ENCODE measurements at places on chromosomes 11 and 22.

- DNase-seq = no peak
These were observed 684.8 kb downstream of the BRD1 start for GRCh38 chr22:49142891-49143290.

GRCh38 chr22:32414191-32414590 lies 2.1 kb upstream of the RTCB start:
- DNase-seq = no peak

GRCh38 chr11:2770096-2770751 lies 70.4 kb upstream of the KCNQ1OT1 start:
- no peak for DNase-seq

GRCh38 chr11:70187771-70188170 lies 15.3 kb upstream of the FADD start:
- DNase-seq = no peak

GRCh38 chr11:71425860-71426259 lies 22.3 kb downstream of the DHCR7 start:
- no peak for DNase-seq

- DNase-seq = no peak
These were observed 466.3 kb upstream of the ARHGAP42 start for GRCh38 chr11:100220801-100221200.

GRCh38 chr11:130650456-130651030 lies 202.1 kb downstream of the ADAMTS15 start:
- DNase-seq = no peak

DNA sequence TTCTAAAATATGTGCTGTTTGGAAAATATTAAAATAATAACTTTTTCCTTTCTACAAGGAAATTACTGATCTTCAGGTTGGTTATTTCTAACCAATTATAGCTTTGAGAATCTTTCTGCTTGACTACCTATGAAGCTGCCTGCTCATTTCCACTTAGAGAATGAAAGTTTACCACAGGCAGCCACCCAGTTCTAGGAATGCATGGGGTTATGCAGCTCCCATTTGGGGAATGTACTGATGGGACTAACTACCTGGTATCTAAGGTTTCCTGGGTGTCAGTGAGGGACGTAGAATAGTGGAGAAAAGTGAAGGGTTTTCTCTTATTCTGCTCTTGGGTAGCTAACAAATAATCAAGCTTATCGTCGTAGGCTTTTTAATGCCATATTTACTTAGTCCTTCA lies 73.4 kb downstream of the DEUP1 start:
- no peak for DNase-seq

DNA sequence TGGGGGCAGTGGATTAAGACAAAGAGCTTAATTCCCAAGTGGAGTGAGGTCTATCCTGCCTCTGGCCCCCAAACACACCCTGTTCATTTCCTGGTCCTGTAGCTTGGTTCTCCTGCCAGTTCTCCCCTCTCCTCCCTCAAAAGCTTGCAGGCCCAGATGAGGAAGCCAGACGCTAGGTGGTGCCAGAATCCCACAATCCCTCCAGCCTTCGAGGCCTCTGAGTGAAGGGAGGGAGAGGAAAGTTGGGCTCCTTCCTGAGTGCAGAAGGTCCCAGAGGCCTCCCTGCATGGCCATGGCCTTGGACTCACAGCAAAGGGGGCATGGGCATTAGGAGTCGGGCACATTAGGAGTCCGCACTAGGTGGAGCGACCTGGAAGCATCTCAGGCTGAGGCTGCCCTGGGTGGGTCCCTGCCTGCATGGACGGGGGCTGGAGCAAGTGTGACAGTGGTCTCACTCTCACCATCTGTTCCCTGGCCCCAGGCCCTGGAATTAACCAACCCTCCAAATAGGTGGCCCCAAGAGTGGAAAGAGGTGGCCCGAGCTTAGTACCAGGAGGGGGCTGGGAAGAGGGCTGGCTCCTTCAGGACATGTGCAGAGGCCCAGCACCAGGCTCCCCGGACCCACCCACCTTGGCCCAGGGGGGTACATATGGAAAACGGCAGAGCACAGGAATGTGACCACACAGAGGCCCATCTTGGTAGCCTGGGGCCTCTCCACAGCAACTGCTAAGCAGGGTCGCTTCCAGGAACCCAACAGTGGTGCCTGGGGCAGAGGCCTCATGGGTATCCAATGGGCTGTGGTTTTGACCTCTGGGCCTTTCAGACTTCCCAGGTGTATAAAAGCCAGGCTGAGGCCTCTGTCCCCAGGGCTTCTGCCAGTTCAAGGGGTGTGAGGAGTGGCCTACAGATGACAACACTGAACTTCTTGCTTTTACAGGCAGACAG lies 5.2 kb downstream of the FXYD2 start:
- DNase-seq = no peak

DNA sequence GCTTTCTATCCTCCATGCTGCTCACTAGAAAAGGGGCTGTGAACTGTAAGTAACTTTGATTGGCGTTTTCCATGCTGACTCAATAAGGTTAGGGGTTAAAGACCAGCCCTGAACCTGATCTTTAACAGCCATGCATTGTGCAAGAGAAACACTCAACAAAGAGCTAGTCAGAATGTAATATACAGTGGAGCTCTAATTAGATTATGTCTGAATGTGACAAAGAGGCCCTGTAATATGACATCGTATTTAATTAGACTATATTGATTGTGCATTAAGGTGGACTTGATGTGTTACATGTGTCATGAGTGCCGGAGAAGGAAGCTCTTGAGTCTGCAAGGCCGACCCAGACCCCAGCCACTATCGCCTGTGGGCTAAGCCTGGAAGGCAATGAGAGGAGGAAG lies 70.5 kb downstream of the PKNOX2 start:
- DNase-seq = no peak

DNA sequence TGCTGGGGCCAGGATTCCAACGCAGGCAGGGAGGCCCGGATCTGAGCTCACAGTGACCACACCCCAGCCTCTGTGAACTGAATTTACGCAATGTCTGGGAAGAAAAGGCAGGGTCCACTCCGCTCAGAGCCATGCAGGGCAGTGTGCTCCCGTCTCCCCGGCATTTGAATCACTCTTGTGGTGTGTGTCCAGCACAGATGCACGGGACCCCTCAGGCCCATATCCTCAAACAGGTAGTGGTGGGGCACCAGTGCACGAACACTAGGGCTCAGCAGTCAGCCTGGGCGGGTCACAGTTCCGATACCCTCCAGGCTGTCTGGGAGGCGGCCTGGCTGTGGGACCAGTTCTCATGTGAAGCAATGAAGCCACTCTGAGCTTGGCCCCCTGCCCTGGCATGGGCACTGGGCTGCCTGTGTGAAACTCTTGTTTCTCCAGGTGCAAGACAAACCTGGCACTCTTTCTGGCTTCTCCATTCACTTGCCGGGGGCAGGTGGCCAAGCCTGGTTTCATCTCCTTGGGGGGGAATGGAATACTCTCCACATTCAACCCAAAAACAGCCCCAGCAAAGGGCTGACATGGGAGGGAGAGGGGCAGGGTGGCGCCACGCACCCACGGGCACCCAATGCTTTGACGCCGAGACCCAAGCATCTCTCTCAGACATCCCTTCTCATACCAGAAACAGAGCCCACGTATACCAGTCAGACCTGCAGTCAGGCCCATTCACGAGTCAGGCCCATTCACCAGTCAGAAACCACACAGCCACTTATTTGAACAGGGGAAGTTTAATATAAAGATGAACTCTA lies 14.3 kb downstream of the DHCR7 start:
- no peak for DNase-seq

DNA sequence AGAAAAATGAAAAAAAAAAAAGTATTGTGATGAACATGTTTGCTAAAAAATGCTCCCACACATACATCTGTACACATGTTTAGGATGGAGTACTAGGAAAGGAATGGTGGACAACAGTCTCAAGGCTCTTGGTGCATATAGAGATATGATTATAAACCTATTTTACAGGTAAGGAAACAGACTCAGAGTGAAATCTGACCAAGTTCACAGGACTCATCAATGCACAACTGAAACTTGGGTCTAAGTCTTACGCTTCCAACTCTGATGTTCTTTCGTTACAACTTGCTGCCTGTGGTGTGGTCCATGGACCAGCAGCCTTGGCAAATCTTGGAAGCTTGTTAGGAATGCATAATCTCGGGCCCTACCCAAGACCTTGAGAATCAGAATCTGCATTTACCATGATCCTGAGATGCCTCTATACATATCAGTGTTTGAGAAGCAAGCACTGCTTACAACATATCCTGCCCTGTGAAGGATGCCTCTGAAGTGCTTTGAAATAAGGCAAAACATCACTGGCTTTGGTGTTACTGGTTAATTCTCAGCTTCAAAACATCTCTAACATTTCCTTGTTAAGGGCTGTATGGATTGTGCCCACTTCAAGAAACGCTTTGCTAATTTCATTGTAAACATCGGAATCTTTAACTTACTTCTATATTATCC lies 39.9 kb upstream of the NUP160 start:
- no peak for DNase-seq

- no peak for DNase-seq
These were observed 95.5 kb downstream of the PGR start for GRCh38 chr11:101034076-101034475.

DNA sequence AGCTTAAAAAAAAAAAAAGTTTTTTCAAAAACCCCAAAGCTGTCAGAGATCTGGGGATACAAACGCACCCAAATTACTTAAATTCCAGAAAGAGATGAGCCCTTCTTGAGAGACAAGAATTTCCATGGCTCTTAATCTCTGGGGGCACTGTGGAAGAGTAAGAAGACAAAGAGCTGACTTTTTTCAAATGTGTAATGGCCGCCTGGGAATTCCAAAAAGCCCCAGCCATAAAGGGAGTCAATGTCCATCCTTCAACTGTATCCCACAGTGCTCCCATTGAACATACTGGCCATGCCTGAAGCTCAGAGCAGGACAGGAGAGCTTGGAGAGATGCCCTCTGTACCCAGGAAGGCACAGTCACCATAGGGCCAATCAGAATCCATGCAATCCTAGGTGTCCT lies 37.4 kb upstream of the ASPHD2 start:
- no peak for DNase-seq

- no peak for DNase-seq
These were observed 724.9 kb upstream of the TENM4 start for GRCh38 chr11:80165744-80166143.

DNA sequence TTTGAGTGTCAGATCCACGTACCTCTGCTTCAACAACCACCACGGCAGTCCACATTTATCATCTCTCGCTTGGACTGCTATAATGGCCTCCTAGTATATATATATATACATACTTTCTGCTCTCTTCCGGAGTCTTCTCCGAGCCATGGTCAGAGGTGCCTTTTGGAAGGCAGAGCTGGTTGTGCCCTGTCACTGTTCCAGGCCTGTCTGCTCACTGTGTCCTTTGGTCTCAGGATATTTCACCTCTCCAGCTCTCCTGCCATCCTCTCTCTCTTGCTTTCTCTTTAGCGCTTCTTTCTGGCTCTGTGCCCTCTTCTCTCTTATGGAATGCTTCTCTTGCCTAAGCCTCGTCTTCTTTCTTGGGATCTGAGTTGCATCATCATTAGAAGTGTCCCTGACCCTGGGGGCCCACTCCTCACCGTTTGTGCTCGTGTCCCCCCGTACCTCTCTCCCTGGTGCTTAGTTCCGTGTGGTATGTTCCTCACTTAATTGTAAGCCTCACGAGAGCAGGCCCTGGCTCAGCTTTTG lies 86.1 kb upstream of the RASSF10 start:
- DNase-seq = no peak

DNA sequence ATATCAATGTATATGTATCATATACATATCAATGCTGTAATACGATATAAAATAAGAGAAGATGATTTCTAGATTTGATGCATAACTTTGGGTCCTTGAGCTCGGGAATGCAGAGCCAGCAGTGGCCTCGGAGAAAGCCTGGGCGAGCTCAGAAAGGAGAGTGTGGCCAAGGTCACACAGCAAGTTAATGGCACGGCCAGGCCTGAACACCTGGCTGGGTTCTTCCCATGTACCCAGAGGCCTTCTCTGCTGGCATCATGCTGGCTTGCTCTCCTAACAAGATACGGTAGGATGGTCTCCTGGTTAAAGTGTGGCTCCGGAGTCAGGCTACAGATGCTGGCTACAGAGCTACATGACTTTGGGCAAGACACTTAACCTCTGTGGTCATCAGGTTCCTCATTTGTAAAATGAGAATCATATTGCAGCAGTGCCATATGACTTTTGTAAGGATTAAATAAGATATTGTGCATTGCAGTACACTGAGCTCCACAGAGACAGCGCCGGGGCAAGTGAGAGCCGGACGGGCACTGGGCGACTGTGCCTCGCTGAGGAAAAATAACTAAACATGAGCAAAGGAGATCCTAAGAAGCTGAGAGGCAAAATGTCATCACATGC lies 29.9 kb downstream of the TPST2 start:
- no peak for DNase-seq

DNA sequence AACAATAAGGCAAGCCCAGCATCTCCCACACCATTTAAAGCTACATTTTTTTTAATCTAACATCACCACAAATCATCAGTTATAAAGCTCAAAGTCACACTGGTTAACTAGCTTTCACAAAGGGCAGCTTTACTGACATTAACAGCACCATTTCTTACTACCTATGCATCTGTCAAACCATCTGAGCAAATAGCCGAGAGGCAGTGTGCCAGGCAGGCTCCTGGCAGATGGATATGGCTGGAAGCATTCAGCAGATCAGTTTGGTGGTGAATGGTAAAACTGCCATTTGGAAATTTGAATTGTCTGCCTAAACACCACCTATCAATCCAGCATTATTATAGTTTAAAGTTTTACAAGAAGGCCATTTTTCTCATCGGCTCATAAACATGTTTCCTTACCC lies 131.2 kb downstream of the TTC28 start:
- no peak for DNase-seq

DNA sequence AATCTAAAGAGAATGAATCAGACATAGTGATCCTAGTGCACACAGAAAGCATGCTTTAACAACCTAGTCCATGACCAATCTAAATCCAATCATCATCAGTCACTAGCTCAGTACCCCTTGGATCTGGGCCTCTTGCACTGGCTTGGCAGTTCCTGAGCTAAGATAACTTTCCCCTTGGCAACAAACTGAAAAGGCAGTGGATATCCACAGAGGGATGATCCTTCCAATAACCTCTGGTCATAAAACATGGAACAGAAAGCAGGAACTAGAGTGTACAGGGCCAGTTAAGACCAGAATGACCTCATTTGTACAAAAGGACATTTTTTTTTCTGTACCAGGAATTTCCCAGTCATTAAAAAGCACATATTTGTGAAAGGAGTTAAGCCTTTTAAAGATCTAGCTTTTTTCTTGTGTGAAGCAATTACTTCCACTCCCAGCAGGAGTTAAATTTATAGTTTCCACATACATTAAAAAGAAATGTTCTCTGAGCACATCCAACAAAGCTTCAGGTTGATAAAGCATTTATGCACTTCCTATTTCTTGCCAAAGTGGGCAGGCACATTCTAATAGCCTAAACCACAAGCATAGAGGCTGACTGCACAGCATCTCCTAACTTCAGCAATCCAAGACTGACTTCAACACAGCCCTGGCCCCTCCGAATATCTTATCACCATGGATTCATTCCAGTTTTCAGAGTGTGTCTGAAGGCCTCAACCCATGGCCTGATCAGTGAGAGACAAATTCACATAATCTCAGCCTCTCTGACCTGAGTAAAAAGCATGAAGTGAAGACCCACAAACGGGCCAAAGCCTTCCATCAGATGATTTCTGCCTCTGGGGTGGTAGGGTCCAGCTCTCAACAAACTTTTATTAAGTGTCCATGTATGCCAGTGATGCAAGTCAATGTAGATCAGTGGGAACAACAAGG lies 29.9 kb downstream of the GUCY1A2 start:
- DNase-seq = no peak
